ENCODE measurements at places on chromosomes 7 and 10. TPM values are rescaled to one million over a fixed set of nuclear protein-coding genes. Genes with fewer than 3 reads are reported as not detected.

- DNase-seq, result no peak
- peaks cover 42% of the 10 kb centered on the region for H3K36me3 ChIP-seq
- H3K27me3 ChIP-seq, result no peaks in the 10 kb centered on the region
These were observed 49.2 kb downstream of the KDM7A start for GRCh38 chr7:140127360-140128127.

- no peaks in the 10 kb centered on the region for H3K36me3 ChIP-seq
- no peak for DNase-seq
- H3K27me3 ChIP-seq, result no peaks in the 10 kb centered on the region
- no peak overlapping the region for H3K4me3 ChIP-seq
- H3K27ac ChIP-seq, result no peak overlapping the region
These were observed 89.2 kb downstream of the HERPUD2 start for GRCh38 chr7:35605760-35606159.

- no peak for DNase-seq
- peak overlapping the region; percentile 81 for H3K27ac ChIP-seq
- no peaks in the 10 kb centered on the region for H3K27me3 ChIP-seq
- H3K4me1 ChIP-seq, result peaks cover 22% of the 10 kb centered on the region
- H3K36me3 ChIP-seq, result no peaks in the 10 kb centered on the region
These were observed 69.5 kb upstream of the LOXL4 start for GRCh38 chr10:98337484-98337883.

DNA sequence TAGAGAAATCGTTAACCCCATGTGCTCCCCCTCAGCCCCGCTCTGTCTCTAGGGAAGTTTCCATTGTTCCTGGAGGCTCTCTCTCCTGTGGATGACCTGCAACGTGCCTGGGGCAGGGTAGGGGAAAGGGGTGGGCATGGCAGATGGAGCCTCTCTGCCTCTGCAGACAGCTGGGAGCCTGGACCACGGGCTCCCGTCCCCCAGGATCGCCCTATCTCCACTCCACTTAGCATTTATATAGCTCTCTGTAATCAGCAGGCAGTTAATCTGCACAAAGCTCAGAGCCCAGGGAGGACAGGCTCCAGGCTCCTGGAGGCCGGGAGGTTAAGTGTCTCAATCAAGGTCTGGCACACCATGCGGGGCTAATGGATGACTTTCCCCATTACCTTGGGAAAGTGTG is 369.7 kb downstream of the PLXNA4 start:
- DNase-seq, result no peak
- H3K36me3 ChIP-seq, result no peaks in the 10 kb centered on the region
- H3K27ac ChIP-seq, result no peak overlapping the region
- H3K4me3 ChIP-seq, result no peak overlapping the region

DNA sequence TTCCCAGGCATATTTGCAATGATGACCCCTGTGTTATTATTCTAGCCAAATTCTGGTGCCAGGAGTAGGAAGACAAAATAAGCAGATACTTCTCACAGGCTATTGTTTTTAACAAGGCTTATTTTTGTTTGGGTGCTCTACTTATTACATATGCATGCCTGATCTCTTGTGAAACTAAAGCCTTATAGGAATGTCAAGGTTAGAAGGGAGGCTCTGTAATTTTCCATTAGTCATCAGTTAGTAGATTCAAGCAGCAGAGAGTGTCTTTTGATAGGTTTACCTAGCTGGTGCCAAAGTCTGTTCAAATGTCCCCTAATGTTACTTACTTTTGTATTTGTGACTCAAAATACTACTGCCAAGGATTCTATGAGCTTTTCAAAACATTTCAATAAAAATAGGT is 11.7 kb upstream of the TMEM106B start:
- no peaks in the 10 kb centered on the region for H3K36me3 ChIP-seq
- H3K27me3 ChIP-seq, result no peaks in the 10 kb centered on the region
- H3K4me3 ChIP-seq, result no peak overlapping the region
- no peak for DNase-seq
- no peak overlapping the region for H3K27ac ChIP-seq

The VIPR2 gene
- total RNA-seq, result 1.2 TPM

The TOMM7 gene
- total RNA-seq, result 235 TPM

The FAM237B gene
- not detected for total RNA-seq

DNA sequence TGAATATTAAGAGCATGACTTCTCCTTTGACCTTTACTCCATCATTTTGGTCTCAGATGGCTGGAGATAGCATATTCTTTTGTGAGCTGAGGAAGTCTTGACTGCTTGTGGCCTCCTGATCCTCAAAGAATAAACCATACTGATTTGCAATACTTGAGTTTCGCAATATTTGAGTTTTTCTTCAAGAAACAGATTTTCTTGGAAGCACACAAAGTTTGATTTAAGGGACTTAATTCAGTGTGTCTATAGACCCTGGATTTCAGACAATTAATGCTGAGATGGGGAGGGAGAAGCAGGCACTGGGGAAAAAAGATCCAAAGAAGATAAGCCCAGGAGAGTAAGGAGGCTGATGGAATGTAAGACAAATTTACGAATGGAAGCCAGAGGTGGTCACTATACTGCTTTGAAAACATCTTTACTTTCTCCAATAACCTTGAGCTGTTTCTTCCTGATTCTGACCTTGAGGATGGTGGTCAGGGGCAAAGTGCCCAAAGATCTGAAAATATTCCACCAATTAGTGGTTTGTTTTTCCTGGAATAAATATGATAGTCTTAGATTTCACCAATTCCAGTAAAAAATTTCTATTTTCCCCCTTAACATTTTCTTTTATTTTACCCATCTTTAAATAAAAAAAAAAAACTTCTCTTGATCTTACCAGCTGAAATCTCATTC is 7.5 kb downstream of the EPDR1 start:
- no peak overlapping the region for H3K4me3 ChIP-seq
- H3K27ac ChIP-seq, result no peak overlapping the region
- no peaks in the 10 kb centered on the region for H3K27me3 ChIP-seq
- no peak for DNase-seq
